ENCODE measurements at places on chromosomes 13 and 19. TPM values are rescaled to one million over a fixed set of nuclear protein-coding genes. Genes with fewer than 3 reads are reported as not detected.

Gene TRAPPC5
- polyA plus RNA-seq: 53.1 TPM

Gene LILRA5
- polyA plus RNA-seq: not detected

Gene PRMT1
- polyA plus RNA-seq: 510 TPM

DNA sequence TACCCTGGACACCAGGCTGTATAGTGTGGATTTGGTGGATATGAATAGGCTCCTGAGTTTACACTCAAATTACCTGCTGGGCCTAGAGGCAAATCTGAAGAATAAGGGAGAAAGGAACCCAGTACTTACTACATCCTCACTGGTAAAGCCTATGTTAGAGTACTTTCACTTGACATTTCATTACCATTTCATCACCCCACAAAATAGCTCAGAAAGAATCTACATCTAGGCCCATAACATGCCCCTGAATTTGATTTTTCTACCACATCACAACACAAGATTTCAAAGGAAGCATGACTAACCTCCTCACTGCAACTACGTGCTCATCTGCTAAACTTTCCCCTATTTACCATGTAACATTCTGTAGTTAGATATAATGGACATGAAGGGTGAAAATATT lies 43.3 kb downstream of the VWA8 start:
- no peak for DNase-seq

GRCh38 chr13:42232671-42233070 lies 39.3 kb upstream of the AKAP11 start:
- DNase-seq: no peak

- no peak for DNase-seq
These were observed 6.5 kb downstream of the SPART start for GRCh38 chr13:36339600-36340155.

DNA sequence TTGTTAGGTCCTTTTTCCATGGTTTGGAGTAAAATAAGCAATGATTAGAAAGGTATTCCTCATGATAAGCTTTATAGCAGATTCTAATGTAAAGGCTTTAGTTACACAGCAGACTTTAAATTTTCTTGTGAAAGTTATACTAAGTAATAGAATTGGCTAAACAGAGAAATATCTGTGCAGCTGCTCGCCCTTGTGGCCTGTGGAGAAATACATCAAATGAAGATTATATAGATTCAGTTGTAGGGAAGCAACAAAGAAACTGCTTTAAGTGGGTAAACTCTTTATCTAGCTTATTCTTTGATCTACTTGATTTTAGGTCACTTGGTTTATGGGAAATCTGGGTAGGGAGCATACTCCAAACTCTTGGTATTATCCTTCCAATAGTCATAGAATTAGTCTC lies 1269.7 kb upstream of the SPRY2 start:
- DNase-seq: no peak
